Cardiac fibroblast (primary cell): ENCODE measurements at places on chromosomes 7 and 10.

DNA sequence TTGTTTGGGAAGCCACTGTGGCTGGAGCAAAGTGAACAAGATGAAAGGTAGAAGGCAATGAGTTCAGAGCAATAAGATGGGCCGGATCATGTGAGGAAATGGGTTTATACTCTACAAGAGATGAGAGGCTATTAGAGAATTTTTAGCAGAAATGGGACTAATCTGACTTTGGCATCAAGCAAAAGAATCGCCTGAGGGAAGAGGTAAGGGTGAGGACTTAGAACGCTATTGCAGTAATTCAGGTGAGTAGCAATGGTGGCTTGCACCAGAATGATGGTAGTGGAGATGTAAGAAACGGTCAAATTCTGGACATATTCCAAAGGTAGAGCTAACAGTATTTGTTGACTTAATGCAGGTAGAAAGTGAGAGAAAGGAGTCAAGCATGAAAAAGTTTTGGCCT is 29.5 kb upstream of the AKAP9 start:
- no peak for DNase-seq

GRCh38 chr10:31935678-31936077 is 7.0 kb upstream of the ARHGAP12 start:
- DNase-seq = no peak

GRCh38 chr7:128026551-128026950 is 4.7 kb downstream of the LRRC4 start:
- no peak for DNase-seq

GRCh38 chr7:66296557-66296956 is 91.4 kb downstream of the TPST1 start:
- DNase-seq = peak; percentile 58

DNA sequence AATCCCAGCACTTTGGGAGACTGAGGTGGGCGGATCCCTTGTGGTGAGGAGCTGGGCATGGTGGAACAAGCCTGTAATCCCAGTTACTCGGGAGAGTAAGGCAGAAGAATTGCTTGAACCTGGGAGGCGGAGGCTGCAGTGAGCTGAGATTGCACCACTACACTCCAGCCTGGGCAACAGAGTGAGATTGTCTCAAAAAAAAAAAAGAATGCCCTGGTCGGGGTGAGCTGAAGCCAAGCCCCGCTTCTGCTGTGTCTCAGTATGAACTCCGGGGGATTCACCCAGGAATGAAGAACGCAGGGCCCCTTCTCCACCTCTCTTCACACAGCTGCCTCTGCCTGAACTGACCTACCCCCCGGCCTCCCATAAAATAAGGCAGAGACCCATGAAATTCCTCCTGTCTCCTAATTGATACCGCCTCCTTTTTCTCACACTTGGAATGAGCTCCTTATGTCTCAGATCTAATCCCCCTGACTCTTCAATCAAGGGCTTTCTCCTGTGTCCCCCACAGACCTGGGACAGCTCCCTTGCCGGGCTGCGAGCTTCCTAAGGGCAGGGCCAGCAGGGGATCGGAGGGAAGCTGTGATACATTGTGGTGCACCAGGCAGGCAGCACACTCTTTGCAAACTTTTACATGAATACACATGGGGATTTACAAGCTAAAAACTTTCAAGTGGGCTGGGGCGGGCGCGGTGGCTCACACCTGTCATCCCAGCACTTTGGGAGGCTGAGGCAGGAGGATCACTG is 911 bp upstream of the ZP3 start:
- DNase-seq = peak; percentile 12

- DNase-seq = no peak
Observed at GRCh38 chr10:116067825-116068224, 205.2 kb downstream of the GFRA1 start.

DNA sequence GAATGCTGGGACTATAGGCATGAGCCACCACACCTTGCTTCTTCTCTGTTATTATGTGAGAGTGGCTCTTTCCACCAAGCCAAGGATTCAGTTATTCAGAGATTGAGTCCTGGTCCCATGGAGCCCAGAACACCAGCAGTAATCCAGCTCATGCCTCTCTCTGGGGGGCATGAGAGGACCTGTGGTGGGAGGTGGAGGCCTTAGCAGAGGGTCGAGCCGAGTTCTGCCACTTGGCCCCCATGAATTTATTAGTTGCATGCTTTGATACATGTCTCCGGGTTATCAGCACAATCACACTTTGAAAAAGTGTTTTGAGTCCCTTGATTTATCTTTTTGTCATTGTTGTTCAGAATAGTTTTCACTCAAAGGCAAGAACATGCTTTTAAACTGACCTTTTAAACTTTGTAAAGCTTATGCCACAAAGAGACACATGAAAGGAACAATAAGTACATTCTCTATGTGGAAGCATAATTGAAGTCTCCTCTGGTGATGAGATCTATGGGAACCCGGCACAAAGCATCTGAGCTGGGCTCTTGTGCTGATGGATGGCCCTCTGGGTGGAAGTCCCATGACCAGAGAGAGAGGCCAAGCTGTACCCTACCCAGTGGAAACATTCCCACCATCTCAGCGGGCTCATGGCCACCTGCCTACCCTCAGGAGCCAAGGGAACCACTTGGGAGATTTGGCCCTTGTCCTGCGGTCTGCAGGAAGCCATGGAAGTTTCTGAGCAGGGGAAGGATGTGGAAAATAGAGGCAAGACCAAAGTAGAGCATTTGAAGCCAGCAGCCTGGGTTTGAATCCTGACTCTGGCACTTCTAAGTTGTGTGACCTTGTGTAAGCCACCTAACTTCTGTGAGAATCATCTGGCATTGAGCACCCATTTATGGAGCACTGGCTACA is 53.9 kb downstream of the MINDY4 start:
- DNase-seq = no peak

- DNase-seq = no peak
Observed at GRCh38 chr10:67698164-67698563, 2.2 kb upstream of the CTNNA3 start.

GRCh38 chr10:78450807-78451485 is 417.3 kb downstream of the RPS24 start:
- no peak for DNase-seq

DNA sequence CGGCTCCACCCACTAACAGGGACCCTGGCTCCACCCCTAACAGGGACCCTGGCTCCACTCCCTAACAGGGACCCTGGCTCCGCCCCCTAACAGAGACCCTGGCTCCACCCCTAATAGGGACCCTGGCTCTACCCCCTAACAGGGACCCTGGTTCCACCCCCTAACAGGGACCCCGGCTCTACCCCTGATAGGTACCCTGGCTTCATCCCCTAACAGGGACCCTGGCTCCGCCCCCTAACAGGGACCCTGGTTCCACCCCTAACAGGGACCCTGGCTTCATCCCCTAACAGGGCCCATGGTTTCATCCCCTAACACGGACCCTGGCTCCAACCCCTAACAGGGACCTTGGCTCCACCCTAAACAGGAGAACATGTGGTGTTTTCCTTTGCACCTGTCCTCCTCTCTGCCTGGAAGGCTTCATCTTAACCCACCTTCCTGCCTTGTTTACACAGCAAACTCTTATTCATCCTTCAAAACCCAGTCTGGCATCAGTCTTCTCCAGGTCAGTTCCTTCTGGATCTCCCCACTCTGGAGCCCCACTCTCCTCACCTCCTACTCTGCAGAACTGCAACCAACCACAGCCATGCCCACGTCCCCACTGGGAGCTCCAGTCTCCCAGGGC is 58.0 kb downstream of the CHST15 start:
- no peak for DNase-seq

DNA sequence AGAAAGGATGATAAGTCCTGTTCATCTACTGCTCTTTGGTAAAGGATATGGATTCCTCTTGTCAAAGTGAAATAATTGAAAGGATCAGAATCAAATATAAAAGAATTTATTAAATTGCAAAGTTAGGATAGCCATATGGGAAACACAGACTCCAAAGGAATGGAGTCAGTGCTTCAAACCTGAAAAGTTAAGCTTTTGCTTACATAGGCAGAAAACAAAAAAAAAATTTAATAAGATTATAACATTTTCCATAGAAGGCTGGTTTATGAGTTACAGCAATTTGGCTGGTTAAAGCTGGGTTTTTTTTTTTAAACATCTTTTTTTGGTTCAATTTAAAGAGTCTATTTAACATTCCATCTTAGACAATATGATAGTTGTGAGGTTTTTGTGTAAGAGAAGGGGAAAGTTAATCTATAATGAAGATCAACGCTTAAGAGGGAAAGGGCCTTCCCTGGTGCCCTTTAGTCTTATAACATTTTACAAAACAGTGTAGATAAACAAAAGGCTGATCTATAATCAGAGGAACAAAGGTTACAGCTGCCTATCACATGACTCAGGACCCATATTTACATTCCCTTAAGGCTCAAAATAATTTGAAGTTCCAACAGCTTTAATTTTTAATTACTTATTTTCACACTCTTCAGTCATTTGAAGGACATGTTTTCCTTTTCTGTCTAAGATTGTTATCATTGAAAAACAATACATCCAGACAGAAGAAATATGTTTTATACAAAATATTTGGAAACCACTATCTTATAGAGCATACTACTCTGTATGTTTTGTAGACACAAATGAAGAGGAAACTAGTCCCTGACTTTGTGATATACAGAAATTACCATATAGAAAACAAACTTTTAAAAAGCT is 234.3 kb upstream of the MBL2 start:
- no peak for DNase-seq

DNA sequence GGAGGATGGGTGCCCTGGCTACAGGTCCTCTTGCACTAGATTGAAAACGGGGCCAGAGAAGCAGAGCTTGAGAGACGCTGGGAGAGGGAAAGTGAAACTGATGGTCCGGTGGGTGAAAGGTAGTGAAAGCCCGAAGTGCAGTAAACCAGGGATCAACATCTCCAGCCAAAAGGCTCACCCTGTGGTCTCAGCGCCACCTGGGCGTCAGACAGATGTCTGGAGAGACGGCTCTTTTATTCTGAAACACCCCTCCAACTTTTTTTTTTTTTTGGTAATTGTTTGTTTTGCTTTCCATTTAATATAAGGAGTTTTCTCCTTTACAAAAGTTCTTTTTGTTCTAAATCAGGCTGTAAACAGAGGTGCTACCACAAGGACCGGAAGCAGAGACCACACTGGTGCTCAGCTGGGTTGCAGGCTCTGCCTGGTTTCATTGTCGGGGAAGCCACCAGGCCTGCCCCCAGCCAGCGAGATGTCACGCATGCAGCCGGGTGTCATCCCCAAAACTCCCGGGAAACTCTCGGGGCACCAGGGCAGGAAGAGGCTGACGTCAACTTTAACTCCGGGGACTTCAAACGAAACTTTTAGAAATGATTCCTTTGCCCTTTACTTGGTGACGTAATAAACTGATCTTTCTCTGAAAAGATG is 11.2 kb downstream of the IL2RA start:
- DNase-seq = peak; percentile 68

- no peak for DNase-seq
Observed at GRCh38 chr10:28564905-28565304, 32.0 kb downstream of the WAC start.

DNA sequence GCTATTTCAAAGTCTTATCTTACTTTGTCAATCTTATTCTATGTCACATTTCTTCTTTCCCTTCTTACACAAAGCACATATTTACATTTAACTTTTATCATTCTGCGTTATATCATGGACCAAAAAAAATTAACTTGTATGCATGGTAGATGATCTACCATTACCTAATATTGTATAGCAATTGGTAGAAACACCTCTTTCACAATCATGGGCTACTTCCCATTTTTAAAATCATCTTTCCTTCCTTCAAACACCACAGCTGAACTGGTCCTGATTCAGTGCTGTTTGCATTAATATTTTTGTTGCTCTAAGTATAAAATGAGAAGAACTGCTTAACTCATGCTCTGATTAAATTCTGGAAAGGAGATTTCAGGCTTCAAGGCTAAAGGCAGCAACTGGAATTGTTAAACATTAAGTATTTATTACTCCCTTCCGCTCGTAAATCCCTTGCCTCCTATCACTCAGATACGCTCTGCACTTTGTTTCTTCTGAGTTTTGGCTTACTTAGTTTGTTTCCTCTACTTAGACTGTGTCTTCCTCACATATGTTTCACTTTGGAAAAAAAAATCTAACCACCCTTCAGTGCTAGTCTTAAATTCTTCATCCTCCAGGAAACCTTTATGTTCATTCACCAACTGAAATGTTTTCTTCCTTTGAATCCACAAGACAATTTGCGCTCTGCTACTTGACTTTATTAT is 901.4 kb downstream of the PCDH15 start:
- no peak for DNase-seq
